Heart right ventricle (tissue), 16 donors: ENCODE measurements at places on chromosomes 5 and 9.

DNA sequence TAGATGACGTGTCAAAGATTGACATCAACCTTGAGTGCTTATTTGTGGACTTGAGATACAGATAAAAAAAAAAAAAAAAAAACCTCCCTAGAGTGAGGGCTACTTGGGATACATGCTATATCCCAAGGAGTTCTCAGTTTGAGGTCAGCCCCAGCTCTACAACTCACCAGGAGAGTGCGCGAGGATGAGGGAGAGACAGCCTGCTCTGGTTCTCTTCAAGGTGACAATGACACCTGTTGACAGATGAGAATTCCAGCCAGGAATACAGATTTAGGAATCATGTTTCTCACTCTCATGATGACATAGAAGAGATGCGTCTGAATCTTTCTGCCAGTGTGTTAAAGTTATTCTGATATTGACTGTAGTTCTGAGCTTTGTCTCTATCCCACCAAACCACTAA lies 24.9 kb upstream of the ARHGAP26 start:
- DNase-seq = no peak

GRCh38 chr9:78828521-78828920 lies 531.6 kb downstream of the PSAT1 start:
- no peak for DNase-seq

DNA sequence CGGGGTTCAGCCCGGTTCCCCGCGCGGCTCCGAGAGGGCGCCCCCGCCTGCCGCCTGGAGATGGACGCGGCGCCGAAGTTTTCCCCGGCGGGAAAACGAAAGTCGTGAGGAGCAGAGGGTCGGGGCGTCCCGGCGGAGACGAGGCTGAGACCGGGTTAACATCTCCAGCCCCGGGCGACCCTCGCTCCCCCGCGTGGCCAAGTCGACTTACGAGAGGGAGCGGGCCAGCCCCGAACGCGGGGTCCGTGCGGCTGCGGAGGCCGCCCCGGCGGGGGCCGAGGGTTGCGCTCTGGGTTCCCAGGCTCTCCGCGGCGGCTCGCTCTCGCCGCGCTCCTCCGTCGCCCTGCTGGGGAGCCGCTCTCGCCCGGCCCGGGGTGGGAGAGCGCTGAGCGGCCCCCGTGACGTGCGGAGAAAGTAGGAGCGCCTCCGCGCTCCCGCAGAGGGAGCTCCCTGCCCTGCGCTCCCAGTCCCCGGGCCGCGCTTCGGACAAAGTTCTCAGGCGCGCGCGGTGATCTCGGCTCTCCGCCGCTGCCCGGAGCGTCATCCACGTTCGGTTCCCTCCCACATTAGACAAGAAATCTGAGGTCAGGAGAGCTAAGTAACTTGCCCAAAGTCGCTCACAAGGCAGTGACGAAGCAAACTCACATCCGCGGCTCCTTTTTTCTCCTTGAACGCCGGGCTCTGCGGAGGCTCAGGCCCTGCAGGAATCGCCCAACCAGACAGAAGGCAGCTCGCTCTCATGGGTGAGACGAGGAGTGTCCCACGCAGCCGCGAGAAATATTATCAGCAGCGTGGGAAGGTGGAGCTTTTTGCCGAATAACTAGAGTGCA lies 1.2 kb upstream of the GCNT4 start:
- DNase-seq = peak; percentile 46

DNA sequence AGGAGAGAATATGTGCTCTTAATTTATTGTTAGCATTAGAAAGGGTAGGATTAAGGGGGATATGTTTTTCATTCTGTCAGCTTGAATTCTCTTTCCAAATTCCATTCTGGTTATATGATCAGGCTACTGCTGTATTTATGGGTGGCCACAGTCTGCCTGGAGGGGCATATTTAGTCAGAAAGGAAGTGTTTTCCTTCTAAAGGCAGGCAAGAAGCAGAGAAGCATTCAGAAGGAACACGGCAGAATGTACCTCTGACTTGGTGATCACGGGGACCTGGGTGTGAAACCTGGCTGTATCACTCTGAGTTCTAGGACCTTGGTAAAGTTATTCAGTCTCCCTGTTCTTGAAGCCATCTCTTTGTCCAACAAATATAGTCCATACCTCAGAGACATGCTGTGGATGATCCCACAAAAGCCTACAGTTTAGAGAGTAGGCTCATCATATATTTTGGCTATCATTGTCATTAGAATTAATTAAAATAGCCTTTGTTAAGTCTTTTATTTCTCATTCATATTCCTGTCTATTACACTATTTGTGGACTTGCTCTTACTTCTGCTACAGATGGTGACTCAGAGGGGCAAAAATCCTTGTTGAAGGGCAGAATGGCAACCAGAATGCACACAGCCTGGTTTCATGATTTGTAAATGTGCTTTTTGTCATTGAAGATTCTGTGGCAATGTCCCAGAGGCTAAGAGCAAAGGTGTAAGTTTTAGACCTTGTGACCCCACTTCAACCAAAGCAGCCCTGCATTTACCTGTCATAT lies 2.7 kb downstream of the TNC start:
- DNase-seq = no peak

DNA sequence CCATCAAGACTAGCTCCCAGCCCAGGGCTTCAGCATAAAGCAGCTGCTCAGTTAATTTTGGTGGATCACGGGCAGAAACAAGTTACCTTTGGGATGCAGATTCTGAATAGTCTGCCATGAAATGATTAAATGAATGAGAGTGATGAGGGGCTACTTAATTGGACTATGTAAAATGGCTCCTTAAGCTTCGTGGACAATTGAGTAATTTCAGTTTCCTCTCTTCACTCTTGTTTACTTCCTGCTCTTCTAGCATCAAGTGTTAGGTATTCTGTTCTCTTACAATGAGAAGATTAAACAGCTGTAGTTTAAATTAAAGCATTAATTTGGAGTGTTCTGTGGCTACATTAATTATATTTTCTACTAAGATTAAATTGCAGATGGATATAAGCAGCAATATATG lies 28.1 kb downstream of the PIK3R1 start:
- no peak for DNase-seq

GRCh38 chr5:172473427-172473826 lies 19.1 kb upstream of the SH3PXD2B start:
- DNase-seq = no peak

GRCh38 chr9:22052376-22052945 lies 43.4 kb upstream of the CDKN2B start:
- no peak for DNase-seq

DNA sequence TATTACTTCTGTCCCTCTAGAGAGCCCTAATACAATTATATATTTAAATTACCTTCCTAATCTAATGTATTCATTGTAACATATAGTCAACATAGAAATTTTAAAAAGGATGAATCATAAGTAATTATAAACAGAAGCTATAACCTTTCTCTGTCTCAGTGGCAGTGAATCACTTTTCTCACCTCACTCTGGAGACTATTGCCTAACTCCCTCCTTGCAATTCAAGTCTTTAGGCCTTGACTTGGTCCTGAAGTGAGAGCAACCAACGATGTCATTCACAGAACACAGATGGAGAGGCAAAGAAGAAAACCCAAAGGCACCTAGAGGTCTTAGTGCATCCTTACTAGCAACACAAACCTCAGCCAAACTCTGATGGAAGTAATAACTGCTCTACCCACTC lies 133.3 kb upstream of the DPYSL3 start:
- no peak for DNase-seq

GRCh38 chr5:63820577-63820976 lies 141.7 kb downstream of the HTR1A start:
- DNase-seq = no peak

GRCh38 chr9:86994231-86994630 lies 46.9 kb upstream of the GAS1 start:
- no peak for DNase-seq

DNA sequence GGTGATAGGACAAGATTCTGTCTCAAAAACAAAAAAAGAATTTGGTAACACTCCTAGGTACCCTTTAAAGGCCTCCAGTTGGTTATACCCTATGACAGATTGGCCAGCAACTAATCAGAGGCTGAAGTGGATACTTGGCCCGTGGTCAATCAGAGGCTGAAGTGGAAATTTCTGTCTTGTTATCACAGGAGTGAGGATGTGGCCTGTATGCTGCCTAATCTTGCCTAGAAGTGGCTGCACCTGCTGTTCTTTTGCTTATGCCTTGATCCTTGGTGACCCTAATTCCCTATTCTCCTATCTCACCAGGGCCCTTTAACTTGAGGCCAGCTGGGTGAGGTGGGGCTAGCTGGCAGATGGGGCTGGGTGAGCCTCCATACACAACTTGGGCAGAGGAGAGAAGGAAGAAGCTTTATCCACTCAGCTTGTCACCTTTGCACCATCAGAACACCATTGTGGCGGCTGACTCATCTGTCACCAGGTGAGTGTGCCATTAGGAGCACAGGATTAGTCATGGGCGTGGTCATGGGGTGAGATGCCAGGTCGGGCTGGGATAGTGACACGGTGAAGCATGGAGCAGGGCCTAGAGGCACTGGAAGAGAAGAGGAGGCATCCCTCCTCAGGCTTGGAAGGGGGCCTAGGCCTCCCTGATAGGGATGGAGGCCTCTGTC lies 41.5 kb downstream of the SAR1B start:
- no peak for DNase-seq

GRCh38 chr9:93960971-93961841 lies 6.1 kb upstream of the BARX1 start:
- DNase-seq = no peak

DNA sequence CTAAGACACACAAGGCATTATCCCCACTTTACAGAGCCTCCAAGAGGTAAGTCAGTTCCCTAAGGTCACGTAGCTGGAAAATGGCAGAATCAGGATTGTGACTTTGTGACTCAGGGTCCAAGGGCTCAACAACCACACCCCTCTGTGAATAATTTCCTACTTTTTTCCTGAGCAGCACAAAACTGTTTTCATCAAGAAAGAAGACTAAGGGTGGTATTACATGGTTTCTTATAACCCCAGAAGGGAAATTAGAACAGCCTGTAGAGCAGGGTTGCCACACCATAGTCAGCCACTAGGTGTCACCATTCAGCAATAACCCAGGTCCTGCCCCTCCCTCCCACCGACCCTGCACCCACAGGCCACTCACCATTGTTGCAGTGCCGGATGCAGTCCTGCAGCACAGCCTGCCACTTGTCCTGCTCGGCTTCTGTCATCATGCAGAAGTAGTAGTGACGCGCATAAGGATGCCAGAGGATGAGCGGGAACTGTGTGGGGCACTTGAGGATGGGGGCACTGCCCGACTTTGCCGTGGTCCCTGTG lies 72.1 kb downstream of the LRSAM1 start:
- peak; percentile 6 for DNase-seq

DNA sequence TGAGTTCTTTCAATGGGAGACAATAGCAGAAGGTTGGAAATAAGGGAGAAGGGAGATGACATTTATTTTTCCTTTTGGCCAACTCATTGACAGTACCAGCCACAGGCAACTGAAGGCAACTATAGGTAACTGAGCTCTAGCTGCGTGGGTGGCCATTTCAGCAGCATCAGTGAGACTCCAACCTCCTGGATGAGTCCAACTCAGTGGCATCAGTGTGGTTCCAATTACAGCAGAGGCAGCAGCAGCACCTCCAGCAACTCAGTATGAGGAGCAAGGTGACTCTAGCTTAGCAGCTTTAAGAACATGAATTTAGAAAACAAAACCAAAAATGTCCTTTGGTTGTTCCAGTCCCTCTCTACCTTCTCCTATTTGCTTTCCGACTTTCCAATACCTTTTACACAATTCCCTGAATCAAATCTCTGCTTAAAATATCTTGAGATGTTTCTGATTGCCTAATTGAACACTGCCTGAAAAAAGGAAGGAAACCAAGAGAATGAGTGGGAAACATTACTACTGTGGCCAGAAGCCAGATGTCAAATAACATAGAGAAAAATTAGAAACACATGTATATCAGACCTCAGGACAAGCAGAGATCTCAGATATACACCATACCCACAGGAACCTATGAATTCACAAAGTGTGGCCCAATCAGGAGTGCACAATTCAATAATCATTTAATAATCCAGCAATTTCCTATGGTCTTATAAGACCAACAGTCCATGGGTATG lies 166.5 kb upstream of the RORB start:
- no peak for DNase-seq

DNA sequence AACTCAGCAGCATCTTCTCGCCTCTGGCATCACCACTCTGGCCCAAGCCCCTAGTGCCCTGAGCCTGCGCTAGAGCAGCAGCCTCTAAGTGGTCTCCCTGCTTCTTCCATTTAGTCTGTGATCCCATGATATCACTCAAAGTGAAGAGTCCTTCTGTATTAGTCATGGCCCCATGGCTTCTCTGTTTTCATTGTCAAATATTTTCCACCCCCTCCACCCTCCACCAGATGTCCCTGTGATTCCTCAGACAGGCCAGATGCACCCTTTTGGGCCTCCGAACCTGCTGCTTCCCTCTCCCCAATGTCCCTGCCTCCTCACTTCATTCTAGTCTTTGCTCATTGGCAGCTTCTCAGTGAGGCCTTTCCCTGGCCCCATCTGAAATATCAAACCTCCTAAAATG lies 299.2 kb downstream of the SPOCK1 start:
- DNase-seq = no peak

DNA sequence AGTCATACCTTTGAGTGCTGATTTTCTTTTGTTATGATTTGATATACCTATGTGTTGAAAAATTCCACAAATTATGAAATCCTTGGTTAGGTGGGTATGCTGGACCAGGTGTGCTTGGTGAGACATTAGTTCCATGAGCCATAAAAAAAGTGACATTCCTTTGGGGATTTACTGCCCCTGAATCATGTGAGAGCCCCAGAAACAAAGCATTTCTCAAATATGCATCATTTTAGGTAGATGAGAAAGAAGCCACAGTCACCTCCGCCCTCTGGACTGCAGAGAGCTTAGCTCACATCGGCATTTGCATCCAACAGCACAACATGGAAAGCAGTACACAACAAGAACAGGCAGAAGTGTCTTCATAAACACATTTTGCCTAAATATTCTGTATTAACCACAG lies 55.3 kb downstream of the DAP start:
- no peak for DNase-seq

GRCh38 chr5:93378073-93378472 lies 202.9 kb downstream of the NR2F1-AS1 start:
- DNase-seq = no peak

DNA sequence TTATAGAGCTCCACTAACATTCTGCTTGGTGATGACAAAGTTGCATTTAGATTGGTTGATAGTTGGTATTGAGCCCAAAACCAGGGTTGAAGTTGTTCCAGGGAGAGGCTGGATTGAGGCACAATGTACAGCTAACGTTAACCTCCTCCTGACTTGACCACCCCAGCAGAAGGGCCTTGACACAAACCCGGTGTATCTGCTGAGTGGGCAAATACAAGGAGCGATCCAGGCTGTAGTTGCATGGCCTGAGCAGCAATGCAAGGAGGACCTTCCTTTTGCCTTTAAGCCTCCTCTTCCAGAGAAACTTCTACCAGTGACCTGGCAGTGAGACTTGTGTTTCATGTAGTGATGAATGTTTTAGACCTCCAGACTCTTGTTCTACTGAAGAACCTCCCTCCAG lies 66.2 kb upstream of the GAS1 start:
- DNase-seq = no peak
